ENCODE measurements at places on chromosomes 7 and 10.

GRCh38 chr10:9668411-9668810, 1349.3 kb upstream of the CELF2 start:
- no peak for DNase-seq

- no peak for DNase-seq
Measured at GRCh38 chr10:19818876-19819275, 2.6 kb downstream of the PLXDC2 start.

DNA sequence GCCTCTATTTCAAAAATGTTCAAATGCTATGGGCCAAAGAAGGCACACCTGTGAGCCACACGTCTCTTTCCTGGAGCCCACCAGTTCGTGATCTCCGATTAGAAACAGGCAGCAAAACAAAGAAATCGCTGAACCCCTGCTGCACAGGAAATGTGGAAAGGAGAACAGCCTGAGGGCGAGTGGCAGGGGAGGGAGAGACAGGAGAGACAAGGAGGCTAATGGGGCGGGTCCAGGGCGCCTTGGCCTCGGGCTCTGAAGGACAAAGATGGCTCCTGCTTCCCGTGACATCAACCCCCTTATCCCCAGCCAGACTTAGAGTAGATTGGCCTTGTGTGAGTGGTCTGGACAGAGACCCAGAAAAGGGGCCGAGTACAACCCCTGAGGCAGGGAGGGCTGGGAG, 62.4 kb upstream of the DOCK1 start:
- DNase-seq = no peak

GRCh38 chr7:48734695-48735406, 189.5 kb upstream of the CDC14C start:
- DNase-seq = no peak
